ENCODE measurements at places on chromosomes 4 and X. TPM values are rescaled to one million over a fixed set of nuclear protein-coding genes. Genes with fewer than 3 reads are reported as not detected.

Gene ZNF630
- total RNA-seq = 2.1 TPM

Gene ADGRL3
- total RNA-seq = 0.26 TPM

Gene ARHGAP6
- 6.9 TPM for total RNA-seq

Gene TLR6
- total RNA-seq = 2.3 TPM

Gene RPA4
- 1.2 TPM for total RNA-seq

Gene SPIN4
- total RNA-seq = 1.3 TPM

Gene COX7B2
- total RNA-seq = not detected
